Ecto neural progenitor cell (in vitro differentiated cells): ENCODE measurements at places on chromosomes 6 and 20.
A peak's percentile ranks its signal among the peaks of the same experiment; 100 is the strongest.

DNA sequence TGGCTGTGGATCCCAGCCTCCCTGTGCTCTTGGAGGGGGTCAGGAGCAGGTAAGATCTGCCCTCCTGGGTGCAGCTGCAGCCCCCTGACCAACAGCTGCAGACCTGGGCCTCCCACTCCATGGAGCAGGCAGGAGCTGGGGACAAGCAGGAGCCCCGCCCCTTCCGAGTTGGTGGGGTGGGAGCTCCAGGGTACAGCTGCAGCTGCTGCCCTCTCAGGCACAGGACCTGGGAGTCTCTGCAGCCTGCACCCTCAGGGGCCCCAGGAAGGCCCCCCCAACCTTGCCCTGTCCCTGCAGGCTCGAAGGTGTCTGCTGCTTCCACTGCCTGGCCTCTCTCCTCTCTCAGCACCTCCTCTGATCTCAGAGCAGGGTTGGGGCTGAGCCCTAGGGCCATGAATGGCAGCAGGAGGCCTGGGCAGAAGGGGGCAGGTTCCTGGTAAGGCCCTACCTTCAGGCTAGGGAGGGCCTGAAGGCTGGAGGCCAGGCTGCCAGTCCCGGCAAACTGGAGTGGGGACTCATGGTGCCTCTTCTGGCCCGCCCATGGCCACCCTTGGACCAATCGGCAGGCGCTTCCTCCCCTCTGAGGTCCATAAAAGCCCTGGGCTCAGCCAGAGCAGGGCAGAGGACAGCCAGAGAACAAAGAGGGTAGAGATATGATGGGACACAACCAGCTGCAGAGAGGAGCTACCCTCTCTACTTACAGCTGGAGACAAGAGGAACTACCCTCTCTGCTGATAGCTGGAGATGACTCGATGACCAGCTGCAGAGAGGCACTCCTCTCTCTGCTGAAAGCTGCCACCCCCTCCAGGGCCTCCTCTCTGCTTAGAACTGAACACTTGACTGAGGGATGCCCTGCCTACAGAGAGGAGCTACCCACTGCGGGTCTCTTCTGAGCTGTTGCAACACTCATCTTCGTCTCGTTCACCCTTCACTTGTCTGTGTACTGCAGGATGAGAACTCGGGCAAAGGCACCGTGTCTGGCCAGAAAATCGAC is 7.8 kb upstream of the PACSIN1 start:
- DNase-seq: peak; percentile 65

DNA sequence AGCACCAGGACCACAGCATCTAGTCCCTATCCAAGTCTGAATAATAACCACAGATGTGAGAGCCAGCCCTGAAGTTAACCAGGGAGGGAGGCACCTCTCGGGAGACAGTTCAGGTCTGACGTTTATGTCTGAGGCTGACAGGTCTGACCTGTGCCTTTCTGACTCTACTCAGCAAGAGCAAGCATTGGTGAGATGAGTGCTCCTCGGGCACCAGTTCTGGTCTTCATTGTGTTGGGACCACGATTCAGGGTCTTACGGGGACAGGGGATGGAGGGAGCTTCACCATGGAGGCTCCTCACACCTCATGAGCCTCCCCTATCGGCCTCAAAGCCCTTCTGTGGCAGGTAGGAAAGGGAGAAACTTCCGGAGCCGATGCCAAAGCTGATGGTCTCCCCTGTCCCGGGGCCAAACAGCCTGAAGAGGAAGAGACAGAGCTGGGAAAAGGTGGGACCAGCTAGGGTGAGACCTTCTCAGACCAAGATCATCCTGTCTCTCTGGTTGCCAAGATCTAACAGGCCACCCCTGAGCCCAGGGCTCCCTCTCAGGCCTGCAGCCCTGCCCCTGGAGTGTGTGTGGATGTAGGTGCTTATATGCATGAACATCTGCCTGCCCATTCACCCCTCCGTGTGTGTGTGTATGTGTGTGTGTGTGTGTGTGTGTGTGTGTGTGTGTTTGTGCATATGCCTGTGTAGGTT is 170.5 kb downstream of the VEGFA start:
- DNase-seq: peak; percentile 26

DNA sequence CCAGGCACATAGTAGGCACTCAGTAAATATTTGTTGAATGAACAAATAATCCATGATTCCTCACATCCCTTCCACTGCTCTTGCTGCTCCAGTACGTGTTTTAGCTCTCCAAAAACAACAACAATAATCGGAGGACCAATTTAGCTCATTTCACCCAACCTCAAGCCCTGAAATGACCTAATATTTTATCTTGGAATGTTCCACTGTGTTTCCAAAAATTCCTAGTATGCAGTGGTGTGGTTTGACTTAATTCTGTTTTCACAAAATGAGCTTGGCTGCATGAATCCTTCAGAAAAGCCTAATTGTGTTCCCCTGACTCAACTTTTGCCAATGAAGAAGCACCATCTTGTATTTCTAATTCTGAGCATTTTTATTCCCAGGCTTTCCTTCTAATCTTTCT is 168.0 kb upstream of the PHACTR1 start:
- DNase-seq: no peak

GRCh38 chr6:15129887-15130286 is 116.0 kb upstream of the JARID2 start:
- DNase-seq: no peak

DNA sequence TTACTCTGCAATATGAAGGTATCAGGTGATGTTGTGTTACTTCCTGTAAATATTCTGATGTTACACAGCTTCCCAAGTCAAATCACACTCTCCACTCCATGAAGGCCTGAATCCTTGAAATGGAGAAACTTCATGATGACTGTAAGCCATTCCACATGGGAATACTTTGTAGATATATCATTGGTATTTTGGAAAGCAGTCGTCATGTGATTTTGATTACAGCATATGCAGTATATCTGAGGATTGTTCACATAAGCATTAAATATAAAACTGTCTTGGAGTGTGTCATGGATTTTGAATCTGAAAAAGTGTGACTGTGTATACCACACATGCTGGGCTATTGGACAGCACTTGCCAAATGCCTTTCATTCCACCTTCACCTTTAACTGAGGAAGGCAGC is 118.3 kb upstream of the EXOC2 start:
- no peak for DNase-seq

DNA sequence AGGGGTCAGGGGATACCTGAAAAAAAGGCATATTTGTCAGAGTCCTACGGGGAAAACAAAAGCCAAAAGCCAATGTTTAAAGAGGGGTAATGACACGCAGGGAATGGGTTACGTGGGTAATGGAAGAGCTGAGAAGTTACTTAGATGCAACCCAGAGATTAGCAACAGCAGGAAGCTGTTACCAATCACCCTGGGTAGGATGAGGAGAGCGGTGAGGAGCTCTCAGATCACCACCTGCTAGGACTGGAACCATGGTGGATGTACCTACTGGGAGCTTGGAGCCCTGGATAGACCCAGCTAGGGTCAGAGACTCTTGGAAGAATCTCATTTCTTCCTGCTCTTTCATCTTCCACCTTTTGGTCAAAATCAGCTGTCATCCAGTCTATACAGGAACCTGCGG is 51.2 kb upstream of the RNF24 start:
- DNase-seq: no peak

- DNase-seq: no peak
These were observed 45.0 kb downstream of the SLC23A2 start for GRCh38 chr20:4956200-4956810.

DNA sequence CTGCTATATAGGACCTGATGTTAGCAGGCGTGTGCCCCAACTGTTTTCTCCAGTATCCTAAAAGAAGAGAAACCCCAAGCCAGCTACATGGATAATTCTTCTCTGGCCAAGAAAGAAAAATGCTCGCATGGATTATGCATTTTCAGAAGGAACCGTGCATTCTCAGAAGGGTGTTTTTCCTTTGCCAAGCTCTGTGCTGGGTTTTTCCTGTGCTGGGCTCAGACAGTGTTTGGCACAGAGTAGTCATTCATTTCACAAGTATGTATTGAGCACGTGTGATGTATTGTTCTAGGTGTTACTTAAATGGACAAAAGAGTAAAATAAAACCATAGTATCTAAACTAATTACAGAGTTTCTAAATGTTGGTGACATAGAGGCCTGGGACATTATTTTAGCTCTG is 62.7 kb upstream of the ZNF133 start:
- DNase-seq: no peak

- no peak for DNase-seq
These were observed 10.6 kb downstream of the TAAR1 start for GRCh38 chr6:132648356-132648755.

DNA sequence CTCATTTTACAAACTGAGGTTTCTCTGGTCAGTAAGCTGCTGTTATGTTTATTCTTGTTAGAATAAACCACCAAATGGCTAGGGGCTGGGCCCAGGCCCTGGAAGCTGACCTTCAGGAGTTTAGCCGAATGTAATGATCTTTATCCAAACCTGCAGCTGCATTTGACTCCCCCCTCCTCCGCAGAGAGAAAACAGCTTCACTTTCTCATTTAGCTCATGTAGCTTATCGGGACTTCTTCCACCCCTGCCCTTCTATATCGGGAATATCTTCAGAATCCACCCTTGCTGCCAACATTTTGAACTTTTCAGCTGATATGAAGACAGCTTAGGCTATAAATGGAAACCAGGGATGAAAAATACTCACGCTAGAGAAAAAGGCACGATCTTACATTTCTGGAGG is 102.6 kb downstream of the ZMYND8 start:
- no peak for DNase-seq

GRCh38 chr20:45902199-45902701 is 9.7 kb downstream of the PLTP start:
- DNase-seq: no peak

- DNase-seq: no peak
These were observed 192.3 kb downstream of the GJA1 start for GRCh38 chr6:121627761-121628160.

GRCh38 chr6:15458021-15458459 is 204.8 kb downstream of the DTNBP1 start:
- DNase-seq: no peak

- no peak for DNase-seq
These were observed 225.9 kb downstream of the PTPRT start for GRCh38 chr20:42963796-42964195.

DNA sequence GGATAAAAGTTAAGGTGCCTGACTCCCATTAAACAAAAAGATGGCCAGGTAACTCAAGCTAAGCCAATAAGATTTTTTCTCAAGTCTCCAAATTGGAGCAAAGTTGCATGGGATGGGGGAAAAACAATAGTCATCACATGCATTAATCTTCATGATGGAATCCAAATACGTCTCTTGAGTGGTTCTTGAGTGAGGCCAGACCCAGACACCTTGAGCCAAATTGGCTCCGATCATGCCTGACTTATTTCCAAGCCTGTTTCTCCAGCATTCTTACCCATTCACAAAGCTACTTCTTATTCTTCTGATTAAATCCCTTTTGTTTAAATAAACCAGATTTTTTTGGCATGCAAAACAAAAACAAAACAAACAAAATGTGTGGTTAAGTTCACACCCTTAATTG is 420.3 kb upstream of the NRSN1 start:
- no peak for DNase-seq

DNA sequence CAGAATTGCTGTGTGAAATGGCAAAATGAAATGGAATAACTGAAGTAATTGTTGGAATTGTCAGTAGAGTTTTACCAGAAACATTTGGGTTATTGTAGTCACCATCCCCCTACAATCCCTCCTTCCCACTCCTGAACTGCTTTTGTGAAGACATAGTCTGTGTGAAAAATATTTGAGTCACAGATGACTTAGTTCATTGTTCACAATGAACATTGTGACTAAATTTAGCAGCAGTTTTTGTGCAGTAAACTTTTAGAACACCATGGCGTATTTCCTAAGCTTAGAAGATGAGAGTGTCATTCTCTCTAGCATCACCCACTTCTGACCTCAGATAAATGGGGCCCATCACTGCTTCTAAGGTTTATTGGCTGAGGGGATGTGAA is 11.0 kb downstream of the OTOR start:
- DNase-seq: no peak

DNA sequence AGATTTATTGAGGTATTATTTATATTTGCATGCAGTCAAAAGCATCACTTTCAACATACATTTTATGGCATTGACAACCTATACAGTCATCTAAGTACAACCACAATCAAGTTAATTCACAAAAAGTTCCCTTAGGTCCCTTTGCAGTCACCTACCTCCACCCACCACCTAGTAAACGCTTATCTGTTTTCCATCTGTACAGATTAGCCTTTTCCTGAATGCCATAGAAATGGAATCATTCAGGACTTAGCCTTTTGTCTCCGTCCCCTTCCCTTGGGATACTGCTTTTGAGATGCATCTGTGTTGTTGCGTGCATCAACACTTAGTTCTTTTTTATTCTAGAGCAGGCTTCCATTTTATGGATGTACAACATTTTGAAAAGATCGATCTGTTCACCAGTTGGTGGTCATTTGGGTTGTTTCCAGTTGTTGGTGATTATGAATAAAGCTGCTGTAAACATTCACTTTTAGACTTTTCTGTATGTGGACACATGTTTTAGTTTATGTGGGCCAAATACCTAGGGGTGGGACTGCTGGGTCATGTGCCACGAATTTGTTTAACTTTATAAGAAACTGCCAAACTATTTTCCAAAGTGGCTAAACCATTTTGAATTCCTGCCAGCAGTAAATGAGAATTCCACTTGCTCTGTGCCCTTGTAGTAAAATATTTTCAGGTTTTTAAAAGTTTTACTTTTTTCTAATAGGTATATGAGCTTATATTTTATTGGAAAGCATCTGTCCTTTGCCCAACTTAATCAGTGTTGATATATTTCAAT is 17.6 kb upstream of the IFNGR1 start:
- no peak for DNase-seq

- no peak for DNase-seq
These were observed 98.8 kb downstream of the RTN4IP1 start for GRCh38 chr6:106530502-106530901.

DNA sequence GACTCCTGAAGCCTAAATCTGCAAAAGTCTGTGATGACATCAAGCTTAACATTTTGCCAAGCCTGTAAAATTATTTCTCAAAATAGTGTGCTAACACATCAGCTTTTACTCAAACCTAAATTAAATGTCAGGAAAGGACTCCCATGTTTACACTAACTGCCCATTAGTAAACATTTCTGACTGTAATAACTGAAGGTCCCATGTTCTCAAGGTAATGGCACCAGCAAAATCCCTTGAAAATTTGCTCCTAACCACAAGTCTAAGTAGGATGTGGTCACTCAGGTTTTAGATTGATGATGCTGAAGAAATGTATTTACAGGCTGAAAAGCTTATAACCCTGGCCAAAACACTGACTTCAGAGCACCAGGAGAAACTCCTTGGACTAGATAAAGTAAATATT is 33.0 kb downstream of the BACH2 start:
- no peak for DNase-seq
